ENCODE measurements at places on chromosomes 11 and 22.

DNA sequence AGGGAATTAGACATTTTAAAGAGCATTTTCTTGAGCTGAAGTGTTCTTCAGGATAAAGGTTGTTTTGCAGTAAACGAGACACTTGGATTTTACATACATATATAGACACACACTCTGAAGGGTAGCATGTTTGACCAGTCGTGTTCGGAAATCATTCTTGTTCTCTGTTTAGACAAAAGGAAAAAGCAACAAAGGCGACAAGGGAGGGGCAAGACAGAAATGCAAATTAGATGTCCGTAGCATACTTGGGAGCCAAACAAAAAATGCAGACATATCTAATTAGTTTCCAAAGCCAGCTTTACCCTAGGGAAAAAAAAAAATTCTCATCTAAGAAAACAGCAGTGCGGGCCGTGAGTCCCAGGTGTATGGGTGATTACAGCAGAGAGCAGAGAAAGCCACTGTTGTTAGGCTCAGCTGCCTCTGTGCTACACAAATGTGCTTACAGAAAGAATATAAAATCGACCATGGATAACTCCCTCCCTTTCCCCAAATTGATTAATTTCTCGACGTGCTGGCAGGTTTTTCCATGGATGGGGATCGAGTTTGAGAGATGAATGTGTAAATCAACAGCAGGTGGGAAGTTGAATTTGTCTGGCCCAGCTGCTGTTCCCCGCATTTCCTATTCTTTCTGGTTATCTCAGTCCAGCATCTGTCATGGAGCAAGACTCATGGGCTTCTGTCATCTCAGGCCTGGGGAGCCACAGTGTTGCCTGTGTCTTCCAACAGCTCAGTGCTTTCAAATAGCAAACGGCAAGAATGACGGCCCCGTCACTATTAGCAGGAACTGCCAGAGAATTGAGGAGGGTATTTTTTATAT, 176.5 kb upstream of the TTC12 start:
- no peak for DNase-seq

- DNase-seq, result peak; percentile 96
Measured at GRCh38 chr22:29840498-29840897, 2.4 kb upstream of the ASCC2 start.

DNA sequence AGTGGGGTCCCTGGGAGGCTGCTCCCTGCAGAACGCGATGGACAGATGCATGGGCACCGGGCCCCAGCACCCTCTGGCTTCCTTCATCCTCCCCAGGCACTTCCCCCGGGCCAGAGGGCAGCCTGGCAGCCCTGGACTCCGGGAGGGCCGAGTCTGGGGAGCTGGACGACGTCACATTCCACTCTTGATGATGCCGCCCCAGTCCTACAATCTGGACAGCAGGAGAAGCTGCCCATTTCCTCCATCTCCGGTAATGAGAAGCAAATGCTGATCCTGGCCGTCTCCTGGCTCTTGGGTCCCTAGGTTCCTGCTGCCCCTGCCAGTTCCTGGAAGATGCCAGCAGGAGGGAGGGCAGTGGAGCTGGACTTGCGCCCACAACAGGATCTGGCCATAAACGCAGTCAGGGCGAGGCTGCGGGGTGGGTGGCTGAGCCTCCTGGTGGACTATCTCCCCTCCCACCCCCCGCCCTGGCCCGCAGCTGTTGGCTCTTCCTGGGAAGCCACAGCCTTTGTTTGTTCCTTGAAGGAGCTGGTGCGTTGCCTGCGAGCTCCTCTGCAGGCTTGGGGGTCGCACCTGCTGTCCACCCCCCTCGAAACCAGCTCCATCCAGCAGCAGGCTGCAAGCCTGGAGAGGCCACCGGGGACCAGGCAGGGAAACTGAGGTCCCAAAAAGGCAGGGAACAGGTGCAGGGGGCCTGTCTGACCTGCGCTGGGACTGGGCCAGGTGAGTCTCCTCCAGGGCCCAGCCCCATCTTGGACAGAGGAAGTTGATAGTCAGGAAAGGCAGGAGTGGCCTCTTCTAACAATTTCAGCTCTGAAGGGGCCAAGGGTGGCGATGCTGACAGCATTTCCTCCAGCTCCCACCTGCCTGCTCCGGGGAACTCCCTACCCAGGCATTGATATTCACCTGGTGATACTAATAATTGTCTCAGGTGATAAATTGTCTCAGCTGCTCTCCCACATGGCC, 17.9 kb upstream of the MUC6 start:
- DNase-seq, result no peak

- DNase-seq, result no peak
Measured at GRCh38 chr11:21896746-21897602, 295.9 kb upstream of the ANO5 start.

- DNase-seq, result no peak
Measured at GRCh38 chr11:130668751-130669150, 220.3 kb downstream of the ADAMTS15 start.

DNA sequence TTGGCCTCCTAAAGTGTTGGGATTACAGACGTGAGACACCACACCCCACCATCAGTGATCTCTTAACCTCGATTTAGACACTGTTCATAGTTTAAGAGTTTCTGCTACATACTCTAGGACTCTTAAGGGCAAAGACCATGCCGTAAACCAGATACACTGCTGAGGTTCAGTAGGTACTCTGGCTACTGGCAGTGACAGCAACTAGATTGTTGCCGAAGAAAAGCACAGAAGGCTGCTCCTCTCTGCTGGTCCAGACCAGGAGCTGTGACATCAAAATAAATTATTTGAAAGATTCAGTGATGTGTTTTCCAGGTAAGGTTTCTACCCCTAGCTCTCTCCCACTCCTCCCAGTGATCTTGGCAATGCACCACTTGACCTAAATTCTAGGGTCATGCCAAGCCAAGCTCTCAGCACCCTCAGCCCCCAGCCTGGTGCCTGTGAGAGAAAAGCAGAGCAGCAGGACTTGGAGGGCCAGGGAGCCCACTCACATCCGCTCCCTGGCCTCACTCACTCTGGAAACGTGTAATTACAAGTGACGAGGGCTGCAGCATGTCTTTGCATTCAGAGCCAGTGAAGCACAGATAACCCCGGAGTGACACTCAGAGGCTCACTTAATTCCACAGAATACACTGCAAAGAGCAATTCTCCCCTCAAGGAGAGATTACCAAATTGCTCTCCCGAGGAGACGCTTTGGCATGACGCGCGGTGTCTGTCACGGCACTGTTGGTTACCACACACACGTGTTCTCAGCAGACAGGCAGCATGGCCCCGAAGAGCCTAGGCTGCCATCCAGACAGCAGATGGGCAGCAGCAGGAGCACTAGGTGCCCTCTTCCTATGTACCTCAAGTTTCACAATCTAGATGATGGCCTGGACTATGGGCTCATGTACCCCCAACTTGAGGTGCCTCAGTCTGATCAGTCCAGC, 96.9 kb upstream of the PITPNB start:
- DNase-seq, result no peak

DNA sequence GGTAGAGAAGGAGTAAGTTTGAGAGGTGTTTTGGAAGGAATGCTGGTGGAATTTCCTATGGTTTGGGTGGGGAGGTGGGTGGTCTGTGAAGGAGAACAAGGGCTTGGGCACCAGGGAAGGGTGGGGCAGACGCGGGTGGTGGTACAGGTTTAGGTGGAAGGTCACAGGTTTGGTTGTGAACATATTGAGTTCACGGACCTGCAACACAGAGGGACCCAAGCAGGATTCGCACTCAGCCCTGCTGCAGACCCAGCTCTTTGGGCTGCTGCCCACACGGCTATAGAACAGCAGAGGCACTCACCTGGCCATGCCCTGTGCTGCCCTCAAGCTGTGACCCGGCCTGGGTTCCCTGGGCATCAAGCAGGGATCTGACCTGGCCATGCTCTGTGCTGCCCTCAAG, 33.5 kb upstream of the EMID1 start:
- DNase-seq, result no peak

GRCh38 chr22:33908171-33909074, 11.9 kb downstream of the LARGE1 start:
- no peak for DNase-seq

- DNase-seq, result peak; percentile 95
Measured at GRCh38 chr11:32420937-32421901, 14.1 kb downstream of the WT1 start.

DNA sequence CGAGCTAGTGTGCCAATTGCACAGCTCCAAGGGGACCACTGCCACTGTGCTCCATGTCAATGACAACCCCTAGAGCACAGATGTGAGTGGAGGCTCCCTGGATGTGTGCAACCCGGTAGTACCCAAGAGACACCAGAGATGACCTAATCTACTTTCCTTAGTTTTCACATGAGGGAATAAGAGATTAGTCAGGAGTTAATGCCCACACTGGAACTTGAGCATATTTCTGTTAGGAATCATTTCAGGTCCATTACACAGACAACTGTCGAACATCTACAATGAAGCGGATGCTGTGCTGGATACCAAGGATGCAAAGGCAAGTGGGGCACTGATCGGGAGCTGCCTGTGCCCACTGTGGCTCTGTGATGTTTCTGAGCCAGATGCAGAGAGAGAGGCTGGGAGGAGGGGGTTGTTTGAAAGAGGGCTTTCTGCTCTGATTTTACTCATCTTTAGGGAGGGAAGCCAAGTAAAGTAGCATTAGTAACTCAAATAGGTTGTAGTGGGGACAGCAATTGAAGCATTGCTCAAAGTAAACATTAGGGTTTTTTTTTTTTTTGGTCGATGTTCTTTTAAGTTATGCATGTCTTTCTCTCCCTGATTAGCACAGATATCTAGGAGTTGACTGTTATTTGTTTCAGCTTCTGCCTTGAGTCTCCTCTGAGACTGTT, 82.5 kb upstream of the SORL1-AS1 start:
- DNase-seq, result no peak

DNA sequence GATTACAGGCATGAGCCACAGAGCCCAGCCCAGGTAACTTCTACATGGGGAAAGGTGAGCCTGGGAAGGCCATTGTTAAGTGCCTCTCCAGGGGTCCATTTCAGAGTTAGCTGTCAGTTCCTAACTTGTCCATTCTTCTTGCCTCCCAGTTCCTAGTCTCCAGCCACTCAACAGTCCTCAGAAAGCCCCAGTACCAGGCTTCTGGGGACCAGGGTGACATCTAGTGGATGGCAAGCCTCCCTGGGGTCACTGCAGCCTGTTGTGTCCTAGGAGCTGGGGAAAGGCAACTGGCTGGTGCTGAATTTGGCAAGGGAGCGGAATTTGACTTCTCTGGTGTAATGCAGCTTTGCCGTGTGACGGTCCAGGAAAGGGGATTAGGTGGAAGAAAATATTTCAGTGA, 2.1 kb downstream of the LGALS12 start:
- peak; percentile 91 for DNase-seq

GRCh38 chr22:40036591-40037225, 42.0 kb downstream of the FAM83F start:
- DNase-seq, result peak; percentile 90

DNA sequence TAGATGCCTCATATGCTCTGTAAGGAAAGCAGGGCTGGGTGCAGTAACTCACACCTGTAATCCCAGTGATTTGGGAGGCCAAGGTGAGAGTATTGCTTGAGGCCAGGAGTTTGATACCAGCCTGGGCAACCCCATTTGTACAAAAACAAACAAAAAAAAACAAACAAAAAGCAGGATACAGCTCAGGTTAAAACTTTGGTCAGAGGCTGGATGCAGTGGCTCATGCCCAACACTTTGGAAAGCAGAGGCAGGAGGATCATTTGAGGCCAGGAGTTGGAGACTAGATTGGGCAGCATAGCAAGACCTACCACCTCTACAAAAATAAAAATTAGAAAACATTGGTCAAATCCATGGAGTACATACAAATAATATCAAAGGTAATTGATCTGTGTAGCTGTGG, 7.9 kb downstream of the CUL5 start:
- no peak for DNase-seq

GRCh38 chr11:85385111-85385510, 242.0 kb downstream of the DLG2 start:
- DNase-seq, result no peak

DNA sequence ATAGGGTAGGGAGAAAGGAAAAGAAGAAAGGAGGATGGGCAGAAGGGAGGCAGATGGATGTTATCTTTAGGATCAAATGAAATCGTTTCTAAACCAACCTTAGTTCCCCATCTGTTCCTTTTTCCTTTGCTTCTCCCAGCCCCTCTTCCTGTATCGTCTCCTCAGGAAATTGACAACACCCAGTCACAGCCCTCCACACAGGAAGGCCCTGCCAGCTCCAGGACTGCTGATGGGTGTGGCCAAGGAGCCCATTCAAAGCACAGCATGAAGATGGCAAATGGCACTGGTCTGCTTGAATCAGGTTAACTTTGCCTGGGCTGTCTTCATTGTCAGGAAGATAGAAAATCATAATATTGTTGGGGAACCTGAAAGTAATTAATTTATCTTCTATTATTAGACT, 164.8 kb downstream of the C11orf87 start:
- DNase-seq, result no peak

GRCh38 chr11:76288166-76288980, 82.1 kb upstream of the WNT11 start:
- no peak for DNase-seq

- DNase-seq, result peak; percentile 72
Measured at GRCh38 chr11:95074792-95075563, 8.3 kb downstream of the SRSF8 start.

- peak; percentile 42 for DNase-seq
Measured at GRCh38 chr22:19765477-19766239, 5.1 kb downstream of the TBX1 start.

- DNase-seq, result peak; percentile 95
Measured at GRCh38 chr22:32411829-32412592, at the start of gene RTCB. Gene RTCB (minus strand): TSS chr22:32412247. CDS start chr22:32412156, 91 bp downstream.

- peak; percentile 12 for DNase-seq
Measured at GRCh38 chr11:35878741-35879140, 65.1 kb upstream of the LDLRAD3 start.

DNA sequence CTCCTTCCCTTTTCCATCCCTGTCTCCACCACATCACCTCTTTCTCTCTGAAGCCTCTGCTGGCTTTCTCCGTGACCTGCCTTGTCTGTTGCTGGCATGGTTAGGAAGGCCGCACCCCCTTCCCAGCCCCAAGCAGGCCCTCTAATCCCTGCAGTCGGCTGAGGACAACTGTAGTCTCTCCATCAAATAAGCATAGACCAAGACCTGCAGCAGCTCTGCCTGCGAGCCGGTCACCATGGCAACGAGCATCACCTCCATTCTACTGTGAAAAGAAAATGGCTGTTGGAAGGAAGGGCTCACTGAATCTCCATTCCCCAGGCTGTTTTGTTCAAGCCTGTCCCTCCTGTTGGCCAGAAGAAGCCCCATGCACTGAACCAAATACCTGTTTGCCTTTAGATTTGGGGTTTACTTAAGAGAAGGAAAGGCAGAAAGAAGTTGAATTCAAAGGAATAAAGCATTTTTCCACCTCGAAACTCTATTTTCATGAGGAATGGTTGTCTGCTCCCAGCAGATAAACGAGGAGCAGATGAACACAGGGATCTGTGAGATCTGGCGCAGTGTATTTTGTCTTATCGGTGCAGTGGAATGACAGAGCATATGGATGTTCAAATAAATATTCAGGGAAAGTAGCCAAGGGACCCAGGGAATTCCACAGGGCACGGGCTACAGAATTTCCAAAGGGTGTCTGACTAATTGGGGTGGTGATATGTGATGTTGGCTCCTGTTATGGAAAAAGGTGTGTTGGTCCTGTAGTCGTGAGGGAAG, 113.1 kb upstream of the TTC12 start:
- DNase-seq, result no peak
